ENCODE measurements at places on chromosomes 2 and 18.
A peak's percentile ranks its signal among the peaks of the same experiment; 100 is the strongest.

GRCh38 chr18:77106331-77106730, 26.3 kb downstream of the MBP start:
- DNase-seq = peak; percentile 80

GRCh38 chr2:98460573-98461497, 16.2 kb downstream of the INPP4A start:
- DNase-seq = peak; percentile 79

- no peak for DNase-seq
Measured at GRCh38 chr2:178449700-178450523, 1.1 kb downstream of the PRKRA start.

DNA sequence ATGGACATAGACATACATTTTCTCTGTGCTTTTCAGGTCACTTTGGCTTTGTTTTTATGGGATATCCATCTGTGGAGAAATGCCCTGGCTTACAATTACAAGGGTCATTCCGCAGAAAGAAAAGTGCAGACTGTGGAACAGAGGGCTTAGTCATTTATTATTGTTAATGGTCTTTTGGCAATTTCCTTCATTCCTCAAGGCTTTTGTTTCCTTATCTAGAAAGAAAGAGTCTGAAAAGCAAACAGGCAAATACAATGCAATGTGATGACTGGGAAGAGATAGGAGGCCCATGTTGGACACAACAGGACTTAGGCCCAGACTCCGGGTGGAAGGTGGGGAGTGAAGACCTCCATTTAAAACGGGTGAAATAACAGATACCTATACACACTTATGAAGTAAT, 129.5 kb upstream of the CAVIN2 start:
- no peak for DNase-seq

- DNase-seq = no peak
Measured at GRCh38 chr2:173571021-173571821, 216.5 kb downstream of the CDCA7 start.

DNA sequence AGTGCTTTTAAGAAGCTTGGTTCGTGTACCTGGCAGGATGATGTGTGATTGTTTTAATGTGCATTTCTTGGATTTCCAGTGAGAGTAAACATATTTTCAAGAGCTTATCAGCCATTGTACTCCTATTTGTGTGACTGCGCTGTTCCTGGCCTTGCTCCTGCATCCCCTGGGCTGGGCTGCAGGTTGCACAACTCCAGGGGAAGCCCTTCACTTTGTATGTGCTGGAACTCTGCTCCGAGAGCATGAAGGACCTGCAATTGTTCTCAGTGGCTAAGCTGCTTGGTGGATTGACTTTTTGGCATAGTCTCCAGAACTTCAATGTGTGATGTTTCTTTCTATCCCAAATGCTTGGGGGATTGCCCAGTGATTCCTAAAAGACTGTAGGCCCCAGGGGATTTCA, 18.8 kb downstream of the ATP6V1C2 start:
- DNase-seq = no peak

GRCh38 chr2:196294516-196294909, 123.1 kb upstream of the STK17B start:
- no peak for DNase-seq

- DNase-seq = no peak
Measured at GRCh38 chr18:48885266-48885923, 65.4 kb downstream of the SMAD7 start.

GRCh38 chr18:56233595-56233994, 404.8 kb downstream of the TXNL1 start:
- DNase-seq = no peak

DNA sequence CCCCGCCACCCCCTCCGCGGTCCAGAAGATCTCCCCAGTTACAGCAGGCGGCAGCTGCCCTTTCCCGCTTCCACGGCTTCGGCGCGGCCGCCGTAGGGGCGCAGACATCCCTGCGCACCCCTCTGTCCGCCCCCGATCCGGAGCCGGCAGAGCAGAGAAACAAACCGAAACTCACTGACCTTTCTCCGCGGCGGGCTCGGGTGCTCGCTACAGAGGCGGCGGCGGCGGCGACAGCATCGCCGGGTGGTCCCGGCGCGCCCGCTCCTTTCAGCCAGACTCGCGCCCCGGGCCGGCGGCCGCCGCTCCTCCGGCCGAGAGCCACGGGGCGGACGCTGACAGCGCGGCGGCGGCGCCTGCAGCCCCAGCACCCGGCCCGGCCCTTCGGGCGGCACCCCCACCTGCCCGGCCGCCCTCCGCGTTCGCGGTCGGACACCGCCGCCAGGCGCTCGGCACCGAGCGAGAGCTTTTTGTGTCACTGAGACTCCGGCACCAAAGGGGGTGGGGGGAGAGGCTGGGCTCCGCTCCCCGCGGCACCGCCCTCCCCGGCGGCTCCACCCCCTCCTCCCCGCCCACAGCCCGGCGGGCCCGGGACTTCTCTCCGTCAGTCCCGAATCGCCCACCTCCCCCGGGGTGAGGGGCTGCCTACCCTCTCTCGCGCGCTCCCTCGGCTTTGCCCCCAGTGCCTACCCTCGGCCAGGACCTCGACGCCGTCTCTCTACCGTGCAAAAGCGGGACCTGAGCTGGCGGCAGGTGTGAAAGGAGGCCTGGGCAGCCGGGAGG, 1.4 kb upstream of the RNF152 start:
- peak; percentile 76 for DNase-seq

DNA sequence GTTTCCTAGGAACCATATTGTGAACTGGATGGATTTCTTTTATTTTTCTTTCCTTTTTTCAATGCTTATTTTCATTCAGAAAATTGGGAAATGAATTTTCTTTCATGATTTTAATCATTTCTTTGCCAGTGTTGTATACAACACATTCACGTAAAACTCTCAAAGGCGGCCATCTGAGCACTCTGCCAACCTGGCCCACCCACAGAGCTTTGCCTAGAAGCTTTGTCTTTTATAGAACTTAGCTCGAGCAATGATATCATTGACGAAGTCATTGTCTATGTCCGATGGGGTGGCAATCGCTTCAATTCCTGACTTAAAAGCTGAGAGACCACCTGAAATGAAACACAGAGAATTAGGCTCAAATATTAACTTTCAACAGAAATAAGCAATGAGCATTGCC, 13.3 kb downstream of the LYG2 start:
- DNase-seq = no peak

DNA sequence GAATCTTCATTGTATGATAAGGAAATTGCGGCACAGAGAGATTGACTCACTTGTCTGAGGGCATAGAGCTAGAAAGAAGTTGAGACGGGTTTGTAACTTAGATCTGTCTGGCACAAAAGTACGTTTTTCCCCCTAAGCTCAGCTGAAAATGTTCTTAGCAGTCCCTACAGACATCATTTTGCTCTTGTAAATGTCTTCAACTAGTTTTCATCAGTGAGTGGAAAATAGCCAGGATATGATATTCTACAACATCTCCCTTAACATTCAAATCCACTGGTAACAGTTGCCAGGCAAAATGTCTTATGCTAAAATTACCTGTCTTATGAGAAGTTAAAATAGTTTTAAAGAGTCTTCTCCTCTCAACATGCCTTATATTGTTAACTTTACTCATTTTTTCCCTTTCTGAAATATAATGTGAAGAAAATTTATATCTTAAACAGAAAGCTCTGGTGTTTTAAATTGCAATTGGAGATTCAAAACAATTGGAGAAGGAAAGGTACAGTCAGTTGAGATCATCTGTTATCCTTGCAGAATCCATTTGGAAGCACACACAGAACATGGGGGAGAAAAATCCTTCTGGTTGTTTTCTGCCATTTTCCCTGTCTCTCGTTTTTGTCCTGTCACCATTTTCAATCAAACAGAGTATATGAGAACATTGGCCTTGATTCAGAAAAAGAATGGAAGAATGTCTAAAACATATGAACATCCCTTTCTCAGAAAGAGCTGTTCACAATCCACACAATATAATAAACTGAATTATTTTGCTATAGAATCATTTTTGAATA, 255.0 kb downstream of the TRIB2 start:
- no peak for DNase-seq

DNA sequence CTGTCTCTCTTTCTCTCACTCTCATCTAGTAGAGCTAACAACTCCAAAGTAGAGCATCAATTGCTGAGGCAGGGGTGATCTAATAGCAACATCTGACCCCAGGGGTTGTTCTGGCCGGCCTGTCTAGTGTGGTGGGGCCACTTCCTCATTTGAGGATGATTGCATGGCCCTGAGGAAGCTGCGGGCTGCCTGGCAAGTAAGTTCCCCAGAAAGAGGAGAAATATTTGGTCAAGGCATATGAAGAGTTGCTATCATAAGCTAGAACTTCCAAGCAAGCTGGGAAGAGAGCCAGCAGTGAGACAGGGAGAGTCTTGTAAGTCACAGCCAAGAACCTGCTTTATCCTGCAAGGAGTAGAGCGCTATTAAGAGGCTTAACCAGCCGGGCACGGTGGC, 50.8 kb upstream of the TMEM87B start:
- DNase-seq = no peak

DNA sequence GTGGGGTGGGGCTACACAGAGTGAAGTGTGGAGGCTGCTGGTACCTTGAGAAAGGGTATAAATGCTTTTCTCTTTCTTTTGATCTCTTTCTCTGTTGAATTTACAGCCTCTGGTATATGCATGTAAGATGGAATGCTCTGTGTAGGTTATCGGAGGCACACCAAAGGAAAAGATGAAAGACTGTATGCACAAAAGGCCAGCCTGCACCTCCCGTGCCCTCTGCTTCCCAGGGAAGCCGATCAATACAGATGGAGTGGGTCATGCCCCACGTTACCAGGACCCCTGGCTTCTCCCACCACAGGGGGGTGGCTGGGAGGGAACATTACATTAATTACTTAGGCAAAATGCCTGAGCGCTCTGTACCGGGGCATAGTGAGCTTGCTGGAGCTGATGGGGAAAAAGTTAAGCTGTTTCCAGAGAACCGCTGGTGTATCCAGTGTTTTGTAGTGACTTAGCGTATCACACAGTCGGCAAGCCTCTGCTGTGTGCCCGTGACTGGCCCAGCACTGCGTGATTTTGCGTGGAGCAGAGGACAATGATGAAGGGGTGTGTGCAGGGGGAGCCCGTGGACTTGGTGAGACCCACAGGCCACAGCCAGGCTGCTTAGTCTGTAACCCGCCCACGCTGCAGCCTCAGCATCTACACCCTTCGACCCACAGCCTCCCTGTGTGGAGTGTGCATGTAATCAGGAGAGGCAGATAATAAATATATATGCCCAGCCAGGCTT, 8.0 kb downstream of the ALLC start:
- DNase-seq = no peak

GRCh38 chr18:50465211-50466153, 90.6 kb downstream of the SKA1 start:
- DNase-seq = no peak

- DNase-seq = no peak
Measured at GRCh38 chr2:232852676-232853075, 17.4 kb upstream of the SNORC start.

- no peak for DNase-seq
Measured at GRCh38 chr2:28435241-28435640, 42.6 kb downstream of the FOSL2 start.

DNA sequence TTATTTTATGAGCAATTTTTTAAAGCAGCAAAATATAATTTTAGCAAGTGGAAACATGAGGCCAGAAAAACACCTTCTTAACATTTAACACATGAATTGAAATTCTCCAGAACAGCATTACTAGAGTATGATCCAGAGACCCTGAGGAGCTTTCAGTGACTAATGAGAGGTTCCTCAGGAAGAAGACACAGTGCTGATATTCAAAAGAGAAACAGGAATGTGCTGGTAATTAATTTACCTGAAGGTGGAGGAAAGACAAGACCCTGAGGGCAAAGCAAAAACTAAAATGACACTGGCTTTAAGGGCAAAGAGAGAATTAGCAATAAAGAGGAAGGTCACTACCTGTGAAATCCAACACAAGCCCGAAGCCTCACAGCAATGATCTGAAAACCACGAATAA, 97.0 kb downstream of the CDH2 start:
- DNase-seq = no peak

DNA sequence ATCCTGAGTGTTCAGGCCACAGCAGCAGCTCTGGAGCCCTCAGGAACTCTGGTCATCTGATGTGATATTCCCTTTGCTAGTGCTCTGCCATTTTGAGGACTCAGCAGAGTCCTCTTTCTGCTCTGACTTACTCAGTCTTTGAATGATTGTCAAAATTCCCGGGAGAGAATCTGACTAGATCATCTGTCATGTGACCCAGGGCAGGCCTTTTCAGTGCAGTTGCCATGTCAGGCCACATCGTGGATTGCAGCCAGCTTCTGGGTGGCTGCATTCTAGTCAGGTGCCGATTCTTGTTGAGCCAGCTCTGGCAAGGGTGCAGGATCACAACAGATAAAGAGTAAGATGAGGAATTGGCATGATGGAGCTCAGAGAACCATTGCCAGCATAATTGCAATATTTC, 795.6 kb downstream of the CPS1 start:
- no peak for DNase-seq

GRCh38 chr18:57768537-57769326, 34.4 kb downstream of the ATP8B1 start:
- DNase-seq = no peak

- peak; percentile 80 for DNase-seq
Measured at GRCh38 chr2:9914384-9915065, 37.0 kb upstream of the GRHL1 start.

DNA sequence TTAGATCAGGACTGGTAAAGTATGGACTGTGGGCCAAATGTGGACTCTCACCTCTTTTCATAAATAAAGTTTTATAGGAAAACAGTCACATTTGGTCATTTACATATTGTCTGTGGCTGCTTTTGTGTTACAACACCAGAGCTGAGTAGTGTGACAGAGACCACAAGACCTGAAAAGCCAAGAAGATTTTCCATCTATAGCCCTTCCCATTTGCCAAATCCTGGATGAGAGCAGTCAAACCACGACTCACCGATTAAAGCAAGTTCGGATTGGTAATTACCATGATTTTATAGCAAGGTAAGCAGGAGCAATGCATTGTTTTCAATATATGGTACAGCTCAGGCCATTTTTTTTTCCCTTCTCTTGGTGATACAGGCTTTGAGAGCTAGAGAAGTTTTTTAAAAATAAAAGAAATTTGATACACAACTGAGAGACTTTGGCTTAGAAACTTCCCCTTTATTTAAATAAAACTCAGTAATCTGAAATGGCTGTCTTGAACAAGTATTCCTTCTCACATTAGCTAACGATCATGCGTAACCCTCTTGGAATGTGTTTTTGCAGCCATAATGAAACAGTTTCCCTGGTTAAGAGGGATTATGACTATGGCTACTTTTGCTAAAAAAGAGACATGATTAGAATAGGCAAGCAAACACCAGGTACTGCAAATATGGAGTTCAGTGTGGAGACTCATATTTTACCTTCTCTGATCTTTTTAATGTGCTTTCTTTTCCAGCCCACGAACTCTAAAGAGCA, 9.5 kb upstream of the MALL start:
- no peak for DNase-seq

All from activated T-cell treated with anti-CD3 and anti-CD28 coated beads, Interleukin-2, amount 50 U/mL, for 72 hours (primary cell).